ENCODE measurements at places on chromosomes 12 and 14.

- DNase-seq = no peak
Observed at GRCh38 chr12:68358532-68359485, 26.6 kb upstream of the MDM1 start.

GRCh38 chr12:10716704-10717315 is 6.3 kb downstream of the YBX3 start:
- no peak for DNase-seq

- DNase-seq = no peak
Observed at GRCh38 chr14:68680541-68681051, 112.3 kb downstream of the ZFP36L1 start.

- DNase-seq = no peak
Observed at GRCh38 chr12:71904629-71905028, 34.0 kb upstream of the TPH2 start.

GRCh38 chr12:124497039-124497438 is 70.4 kb downstream of the NCOR2 start:
- no peak for DNase-seq

GRCh38 chr14:105075379-105076295 is 10.4 kb upstream of the GPR132 start:
- no peak for DNase-seq

GRCh38 chr14:77222546-77223225 is 41.1 kb downstream of the TMEM63C start:
- no peak for DNase-seq

GRCh38 chr12:114661245-114661644 is 22.7 kb downstream of the TBX3 start:
- no peak for DNase-seq

DNA sequence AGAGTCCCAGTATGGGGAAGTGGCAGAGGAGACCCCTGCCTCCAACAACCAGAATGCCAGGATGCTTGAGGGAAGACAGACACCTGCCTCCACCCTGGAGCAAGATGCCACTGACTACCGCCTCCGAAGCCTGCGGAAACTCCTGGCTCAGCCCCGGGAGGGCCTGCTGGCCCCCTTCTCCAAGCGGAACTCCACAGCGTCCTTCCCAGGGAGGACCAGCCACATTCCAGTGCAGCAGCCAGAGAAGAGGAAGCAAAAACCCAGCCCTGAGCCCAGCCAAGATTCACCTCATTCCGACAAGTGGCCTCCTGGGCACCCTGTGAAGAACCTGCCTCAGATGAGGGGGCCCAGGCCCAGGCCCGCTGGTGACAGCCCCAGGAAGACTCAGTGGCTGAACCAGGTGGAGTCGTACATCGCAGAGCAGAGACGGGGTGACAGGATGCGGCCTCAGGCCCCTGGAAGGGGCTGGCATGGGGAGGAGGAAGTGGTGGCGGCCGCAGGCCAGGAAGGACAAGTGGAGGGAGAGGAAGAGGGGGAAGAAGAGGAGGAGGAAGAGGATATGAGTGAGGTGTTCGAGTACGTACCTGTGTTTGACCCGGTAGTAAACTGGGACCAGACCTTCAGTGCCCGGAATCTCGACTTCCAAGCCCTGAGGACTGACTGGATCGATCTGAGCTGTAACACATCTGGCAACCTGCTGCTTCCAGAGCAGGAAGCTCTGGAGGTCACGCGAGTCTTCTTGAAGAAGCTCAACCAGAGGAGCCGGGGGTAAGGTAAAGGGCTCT is 93.7 kb downstream of the B4GALNT3 start:
- DNase-seq = no peak

DNA sequence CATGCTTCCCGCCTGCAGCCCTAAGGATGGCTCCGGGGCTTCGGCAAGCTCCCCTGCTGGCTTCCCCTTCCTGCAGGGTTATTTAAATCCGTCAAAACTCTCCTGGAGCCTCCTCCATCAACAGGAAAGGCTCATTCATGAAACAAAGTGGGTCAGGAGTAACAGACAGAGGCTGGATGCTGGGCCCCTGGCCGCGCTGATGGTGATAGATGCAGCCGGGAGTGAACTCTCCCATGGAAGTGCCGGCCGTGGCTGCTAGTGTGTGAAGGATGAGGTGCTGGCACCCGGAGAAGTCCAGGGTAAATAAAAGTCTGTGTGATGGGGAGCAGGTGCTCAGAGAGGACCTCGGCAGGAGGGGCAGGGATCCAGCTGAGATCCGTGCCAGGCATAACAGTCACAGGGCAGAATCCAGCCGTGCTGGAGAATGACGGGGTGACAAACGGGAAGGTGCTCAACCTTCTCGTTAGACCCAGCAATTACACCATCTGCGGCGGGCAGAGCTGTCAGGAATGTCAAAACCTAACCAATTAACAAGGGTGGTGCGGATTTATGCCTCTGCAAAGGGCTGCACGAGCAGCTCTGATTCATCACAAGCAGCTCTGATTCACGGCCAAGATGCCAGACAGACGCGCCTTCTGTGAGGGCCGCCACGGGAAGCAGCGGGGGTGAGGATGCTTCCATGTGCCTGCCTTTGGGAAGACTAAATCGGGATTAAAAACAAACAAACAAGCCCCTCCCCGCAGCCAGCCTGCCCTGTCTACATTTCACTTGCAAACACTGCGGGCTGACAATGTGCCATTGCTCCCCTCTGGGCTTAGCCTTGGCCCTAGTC is 55.6 kb downstream of the SYNE3 start:
- no peak for DNase-seq
